ENCODE measurements at places on chromosomes 1 and 21.

DNA sequence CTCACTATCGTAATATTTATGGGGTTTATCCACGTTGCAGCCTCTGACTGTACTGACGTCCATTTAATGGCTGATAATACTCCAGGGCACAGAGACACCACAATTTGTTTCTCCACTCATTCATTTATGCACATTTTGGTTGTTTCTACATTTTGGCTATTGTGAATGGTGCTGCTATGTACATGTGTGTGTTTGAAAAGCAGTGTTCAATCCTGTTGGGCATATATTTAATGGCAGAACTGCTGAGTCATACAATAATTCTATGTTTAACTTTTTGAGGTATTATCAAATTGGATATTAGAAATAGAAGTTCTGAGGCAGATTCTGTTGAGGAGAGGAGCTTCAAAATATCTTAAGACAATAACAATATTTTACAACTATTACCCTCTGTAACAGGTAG is 39.0 kb upstream of the NADK start:
- no peak for DNase-seq

DNA sequence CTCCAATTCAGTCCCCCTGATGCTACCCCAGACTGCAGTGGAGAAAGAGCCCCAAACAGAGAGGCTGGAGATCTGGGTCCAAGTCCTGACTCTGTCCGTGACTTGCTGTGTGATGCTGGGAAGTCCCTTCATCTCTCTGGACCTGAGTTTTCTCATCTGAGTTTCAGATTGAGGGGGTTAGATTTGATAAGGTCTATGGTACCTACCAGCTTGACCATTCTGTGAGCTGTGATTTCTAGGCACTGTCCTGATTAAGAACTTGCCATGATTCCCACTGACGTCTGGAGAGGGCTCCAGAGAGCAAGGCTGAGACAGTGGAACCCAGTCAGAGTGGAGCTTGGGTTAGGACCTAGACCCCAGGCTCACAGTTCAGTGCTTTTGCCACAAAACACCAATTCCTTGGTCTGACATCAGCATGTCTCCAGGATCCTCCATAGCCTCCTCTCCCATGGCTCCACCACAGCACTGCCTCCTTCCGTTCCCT is 43.8 kb upstream of the DMBX1 start:
- DNase-seq: no peak

DNA sequence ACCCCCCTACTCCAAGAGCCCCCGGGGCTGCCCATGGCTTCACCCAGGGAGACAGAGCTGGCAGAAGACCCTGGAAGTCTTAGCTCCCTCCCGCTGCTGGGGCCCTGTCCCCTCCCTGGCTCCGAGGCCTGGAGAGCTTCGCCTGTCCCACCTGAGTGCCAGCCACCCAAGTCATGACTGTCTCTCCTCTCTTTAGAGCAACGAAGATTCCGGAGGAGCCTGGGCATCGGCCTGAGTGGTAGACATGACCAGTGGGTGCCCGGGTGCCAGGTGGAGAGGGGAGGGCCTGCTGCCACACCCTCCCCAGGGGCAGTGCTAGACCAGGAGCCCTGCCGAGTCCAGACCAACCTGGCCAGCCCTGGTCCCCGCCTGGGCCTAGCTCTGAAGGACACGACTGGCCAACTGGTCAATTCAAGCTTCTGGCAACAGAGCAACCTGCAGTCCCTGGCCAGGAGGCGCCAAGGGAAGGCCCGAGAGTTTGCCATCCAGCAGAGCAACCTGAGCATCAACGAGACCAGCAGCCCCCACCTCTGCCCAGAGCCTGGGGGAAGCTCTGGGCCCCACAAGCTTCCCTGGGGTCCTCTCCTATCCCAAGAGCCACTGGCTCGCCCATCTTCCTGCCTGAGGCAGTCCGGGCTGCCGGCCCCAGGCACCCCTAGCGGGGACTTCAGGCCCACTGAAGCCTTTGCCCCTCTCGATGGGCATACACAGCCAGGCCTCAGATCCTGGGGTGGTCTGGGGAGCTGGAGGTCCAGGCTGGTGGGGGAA is 3.9 kb downstream of the C1orf167 start:
- DNase-seq: no peak

- no peak for DNase-seq
Observed at GRCh38 chr1:5903680-5904079, 88.5 kb downstream of the NPHP4 start.

DNA sequence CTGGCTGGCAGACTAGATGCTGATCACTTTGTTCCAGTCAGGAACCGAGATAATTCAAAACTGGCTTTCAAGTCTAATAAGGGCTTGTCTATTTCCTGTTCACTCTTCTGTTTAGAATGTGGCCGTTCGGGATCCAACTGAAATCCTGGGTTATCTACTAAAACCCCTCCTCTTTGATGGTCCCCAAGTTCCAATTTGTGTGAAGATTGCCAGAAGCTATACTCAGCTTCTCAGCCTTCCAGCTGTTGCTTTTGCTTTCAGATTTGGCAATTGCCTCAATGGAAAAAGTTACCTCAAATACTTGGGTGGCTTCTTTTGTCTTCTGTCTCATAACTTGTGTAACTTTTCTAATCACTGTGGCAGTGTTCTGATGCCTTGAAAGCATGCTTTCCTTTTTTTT is 43.7 kb downstream of the BTBD8 start:
- DNase-seq: no peak

GRCh38 chr1:212260557-212261355 is 24.5 kb upstream of the PPP2R5A start:
- DNase-seq: peak; percentile 97

DNA sequence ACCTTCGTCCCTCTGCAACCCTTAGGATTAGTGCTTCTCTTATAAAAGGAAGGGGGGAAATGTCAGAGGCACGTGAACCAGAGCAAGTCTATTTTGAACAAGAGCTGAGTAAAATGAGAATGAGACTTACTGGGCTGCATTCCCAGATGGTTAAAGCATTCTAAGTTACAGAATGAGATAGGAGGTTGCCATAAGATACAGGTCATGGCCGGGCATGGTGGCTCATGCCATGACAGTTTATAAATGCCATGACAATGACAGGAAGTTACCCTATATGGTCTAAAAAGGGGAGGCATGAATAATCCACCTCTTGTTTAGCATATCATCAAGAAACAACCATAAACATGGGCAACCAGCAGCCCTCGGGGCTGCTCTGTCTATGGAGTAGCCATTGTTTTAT is 2.5 kb upstream of the AQP10 start:
- peak; percentile 49 for DNase-seq

DNA sequence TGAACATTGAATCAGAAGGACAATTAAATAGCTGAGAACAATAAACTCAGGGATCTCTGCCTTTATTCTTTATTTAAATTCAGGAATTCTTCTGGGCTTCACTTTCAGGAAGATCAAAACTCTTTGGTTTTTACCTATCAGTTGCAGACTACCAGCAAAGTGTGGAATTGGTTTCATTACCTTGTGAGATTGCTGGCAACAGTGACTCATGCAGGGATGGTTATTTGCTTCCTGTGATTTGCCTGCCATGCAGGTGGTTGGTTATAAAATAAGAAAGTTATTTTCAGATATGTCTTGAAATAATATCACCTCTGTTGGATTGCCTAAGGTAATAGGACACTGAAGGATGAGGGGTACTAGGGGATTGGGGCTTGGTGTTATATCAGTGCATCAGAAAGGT is 204.6 kb downstream of the PTBP2 start:
- DNase-seq: peak; percentile 24

DNA sequence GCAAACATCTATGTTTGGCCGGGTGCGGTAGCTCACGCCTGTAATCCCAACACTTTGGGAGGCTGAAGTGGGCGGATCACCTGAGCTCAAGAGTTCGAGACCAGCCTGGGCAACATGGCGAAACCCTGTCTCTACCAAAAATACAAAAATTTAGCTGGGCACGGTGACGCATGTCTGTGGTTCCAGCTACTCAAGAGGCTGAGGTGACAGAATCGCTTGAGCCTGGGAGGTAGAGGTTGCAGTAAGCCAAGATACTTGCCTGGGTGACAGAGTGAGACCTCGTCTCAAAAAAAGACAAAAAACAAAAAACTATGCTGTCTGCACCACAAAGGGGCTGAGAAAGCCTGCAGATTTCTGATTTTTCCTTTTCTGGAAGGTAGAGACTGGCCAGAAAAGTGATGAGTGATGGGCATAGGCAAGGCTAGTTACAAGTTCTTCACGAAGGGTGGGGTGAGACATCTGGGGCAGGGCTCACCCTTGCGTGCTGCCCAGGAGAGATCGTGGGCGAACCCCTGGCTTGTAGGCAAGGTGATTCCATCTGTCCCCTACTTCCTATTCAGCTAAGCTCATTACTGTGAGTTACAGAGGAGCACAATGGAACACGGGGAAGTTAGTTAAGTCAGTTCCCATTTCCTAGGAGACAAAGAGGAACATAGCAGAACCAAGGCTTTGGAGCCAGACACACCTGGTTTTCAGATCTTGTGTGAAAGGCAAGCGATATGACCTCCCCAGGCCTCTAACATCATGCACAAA is 3.2 kb downstream of the SLC2A1 start:
- DNase-seq: no peak

DNA sequence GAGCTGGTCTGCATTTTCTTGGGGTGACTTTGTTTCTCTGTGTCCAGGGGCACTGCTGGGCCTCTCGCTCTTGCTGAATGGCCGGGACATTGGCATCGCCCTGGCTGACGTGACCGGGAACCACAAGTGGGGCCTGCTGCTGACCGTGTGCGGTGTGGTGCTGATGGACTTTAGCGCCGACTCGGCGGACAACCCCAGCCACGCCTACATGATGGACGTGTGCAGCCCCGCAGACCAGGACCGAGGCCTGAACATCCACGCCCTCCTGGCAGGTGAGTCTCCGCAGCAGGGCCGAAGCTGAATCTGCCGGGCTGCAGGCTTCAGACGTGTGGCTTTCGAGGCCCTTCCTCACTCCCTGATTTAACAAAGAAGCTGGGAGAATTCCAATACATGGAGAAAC is 7.9 kb downstream of the SLC45A1 start:
- no peak for DNase-seq

All from M059J (cell line).